ENCODE measurements at places on chromosomes 5 and 9.

DNA sequence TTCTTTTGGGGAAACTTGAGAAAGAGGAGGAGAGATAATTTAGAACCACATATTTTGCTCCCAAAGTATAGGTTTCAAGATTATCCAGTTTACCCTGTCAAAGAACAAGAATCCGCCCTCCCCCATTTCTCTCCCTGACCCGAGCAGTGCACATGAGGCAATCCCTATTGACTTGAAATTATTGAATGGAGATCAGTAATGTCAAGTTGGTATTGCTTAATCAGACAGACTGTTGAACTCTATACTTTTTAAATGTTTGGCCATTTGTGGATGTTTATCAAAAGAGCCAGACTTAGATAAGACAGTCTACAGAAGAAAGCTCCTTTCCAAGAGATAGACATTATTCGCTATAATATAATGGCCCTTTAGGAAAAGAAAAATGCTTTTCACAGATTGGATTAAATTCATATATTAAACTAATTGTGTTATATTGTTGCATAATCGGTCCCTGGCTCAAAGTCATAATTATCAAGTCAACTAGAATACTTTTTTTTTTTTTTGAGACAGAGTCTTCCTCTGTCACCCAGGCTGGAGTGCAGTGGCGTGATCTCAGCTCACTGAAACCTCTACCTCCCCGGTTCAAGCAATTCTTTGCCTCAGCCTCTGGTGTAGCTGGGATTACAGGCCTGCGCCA, 5.3 kb downstream of the SLC25A25 start:
- DNase-seq, result no peak

DNA sequence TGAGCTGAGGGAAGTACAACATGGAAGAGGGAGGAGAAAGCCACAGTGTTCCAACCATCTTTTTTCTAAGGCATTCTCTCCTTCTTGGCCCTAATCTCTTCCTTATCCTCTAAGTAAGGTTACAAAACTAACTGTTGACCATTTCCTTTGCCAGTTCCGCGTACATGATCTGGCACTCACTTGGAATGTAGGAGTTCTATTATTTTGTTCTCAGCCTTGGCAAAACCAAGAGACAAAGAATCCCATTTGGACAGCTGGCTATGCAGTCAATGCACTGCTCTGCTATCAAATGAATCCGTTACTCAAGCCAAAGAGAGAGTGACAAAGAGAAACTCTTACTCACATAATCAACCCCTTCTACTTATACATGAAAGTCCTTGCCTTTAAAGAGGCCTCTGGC, 410.3 kb downstream of the DTWD2 start:
- DNase-seq, result no peak

DNA sequence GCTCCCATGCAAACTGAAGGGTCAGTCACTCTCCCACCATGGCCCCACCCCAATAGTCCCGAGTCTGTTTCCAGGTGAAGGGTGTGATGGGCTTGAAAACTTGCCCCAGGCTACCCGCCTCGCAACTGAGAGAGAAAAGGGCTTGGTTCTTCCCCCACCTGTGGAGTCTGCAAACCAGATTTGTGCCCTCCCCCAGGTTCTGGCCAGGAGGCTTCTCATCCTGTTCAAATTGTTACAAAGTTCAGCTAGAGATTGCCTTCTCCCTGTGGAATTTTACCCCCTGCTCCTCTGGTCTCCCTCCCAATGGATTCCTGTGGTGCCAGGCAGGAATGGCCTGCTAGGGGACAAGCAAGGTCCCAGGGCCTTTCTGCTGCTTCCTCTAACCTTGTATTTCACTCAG, 93.1 kb upstream of the ACO1 start:
- DNase-seq, result no peak

DNA sequence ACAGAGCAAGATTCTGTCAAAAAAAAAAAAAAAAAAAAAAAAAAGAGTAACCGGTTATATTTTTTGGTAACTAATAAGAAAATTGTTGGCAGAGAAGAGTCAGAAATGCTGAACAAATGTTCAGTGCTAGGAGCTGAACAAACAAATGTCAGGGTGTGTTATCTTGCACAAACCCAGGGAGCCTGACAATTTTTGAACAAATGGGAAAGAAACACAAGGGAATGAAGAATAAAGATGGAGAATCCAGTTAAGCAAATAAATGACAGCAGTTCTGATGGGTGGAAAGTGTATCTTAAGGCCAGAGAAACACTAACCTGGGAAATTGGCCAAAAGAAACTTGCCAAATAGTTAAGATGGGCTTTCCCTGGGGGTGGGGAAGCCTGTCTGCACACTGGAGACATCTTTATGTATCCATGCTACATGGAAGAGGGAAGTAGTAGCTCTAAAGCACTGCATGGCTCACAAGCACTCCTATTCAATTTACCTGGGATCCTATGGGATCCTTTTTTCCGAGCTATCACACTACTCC, 23.7 kb downstream of the KLHL3 start:
- no peak for DNase-seq

DNA sequence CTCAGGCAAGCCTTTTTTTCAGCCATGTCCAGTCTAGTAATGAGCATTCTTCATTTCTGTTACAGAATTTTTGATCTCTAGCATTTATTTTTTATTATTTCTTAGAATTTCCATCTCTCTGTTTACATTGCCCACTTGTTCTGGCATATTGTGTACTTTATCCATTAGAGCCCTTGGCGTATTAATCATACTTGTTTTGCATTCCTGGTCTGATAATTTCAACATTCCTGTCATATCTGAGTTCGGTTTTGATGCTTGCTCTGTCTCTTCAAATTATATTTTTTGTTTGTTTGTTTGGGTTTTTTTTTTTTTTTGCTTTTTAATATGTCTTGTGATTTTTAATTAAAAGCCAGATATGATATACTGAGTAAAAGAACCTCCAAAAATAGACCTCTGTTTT, 23.0 kb upstream of the JAK2 start:
- no peak for DNase-seq

DNA sequence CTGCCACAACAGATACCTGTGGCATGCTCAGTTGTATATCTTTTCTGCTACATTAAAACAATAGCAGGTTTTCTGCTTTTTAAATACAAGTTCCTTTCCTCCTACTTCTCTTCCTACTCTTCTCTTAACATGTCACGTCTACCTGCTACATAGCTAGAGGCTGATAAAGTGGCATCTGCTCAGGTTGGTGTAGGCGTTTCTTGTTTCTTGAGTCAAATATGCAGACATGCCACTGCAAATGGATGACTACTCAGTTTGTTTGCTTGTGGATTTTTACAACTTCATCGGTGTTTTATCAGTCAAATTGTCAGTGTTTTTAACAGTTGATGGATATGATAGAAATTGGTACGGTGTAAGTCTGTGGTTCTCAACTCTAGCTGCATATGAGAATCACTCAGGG, 525.7 kb downstream of the TLE4 start:
- no peak for DNase-seq

DNA sequence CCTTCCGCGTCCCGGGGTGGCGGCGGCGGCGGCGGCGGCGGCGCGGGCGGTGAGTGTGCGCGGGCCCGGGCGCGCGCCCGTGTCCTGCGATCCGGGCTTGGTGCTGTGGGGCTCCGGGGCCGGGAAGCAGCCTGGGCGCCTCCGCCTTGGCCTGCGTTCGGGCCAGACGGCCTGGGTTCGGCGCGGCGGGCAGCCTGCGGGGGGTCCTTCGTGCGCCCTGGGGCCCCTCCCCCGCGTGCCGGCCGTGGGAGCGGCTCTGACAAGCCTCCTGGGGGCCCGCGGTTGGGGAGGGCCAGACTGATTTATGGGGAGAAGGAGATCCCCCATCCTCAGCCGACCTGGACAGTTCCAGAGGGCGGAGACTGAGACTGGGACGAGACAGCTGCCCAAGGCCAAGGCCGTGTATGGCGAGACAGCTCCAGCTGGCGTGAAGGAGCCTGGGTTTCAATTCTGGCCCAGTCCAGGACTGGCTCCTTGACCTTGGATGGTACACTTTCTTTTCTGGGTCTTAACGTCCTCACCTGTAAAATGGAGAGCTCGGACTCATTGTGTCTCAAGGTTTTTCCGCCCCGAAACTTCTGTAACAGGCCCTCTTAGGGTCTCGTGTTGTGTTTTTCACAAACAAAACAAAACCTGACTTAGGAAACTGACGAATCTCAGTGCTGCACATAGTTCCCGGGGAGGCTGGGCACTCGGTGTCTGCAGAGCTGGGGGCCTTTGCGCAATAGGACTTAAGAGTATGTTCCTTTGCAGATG, 603 bp downstream of the TMEM268 start:
- peak; percentile 63 for DNase-seq

DNA sequence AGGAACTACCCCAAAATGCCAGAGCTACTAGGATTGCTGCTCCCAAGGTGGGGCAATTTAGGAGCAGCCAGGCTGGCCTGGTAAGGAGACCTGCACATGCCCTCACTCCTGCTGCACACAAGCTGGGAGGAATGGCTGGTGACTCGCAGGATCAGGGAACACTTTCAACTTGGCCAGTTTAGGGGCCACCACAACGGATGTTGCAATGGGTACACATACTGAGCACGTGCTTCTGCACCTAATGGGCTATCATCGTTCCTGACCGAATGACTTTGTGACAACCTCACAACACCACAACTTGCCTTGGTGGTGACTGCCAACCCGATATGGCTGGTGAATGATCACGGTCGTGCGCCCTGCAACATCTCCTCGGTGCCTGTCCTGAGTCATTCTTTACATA, 172.0 kb downstream of the ROR2 start:
- DNase-seq, result no peak

DNA sequence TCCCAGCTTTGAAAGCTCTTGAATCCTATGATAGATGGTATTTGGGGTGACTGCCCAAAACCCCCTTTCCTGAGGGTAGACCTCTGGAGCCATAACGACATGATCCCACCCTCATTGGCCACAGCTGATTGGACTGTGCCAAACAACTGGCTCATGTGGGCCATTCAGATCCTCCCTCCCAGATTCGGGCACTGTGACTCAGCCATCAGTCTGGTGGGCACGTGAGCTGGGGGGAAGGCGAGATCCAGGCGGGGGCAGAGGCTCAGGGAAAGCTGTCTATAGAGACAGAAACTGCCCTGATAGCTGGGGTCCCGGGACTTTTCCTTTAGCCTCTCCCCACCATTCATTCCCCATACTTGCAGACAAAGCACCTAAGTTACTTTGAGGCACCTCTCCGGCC, 15.1 kb upstream of the NCS1 start:
- DNase-seq, result no peak
